ENCODE measurements at places on chromosomes 1 and 21.

GRCh38 chr1:41614818-41615217 is 130.3 kb upstream of the EDN2 start:
- no peak for DNase-seq

- DNase-seq: no peak
Observed at GRCh38 chr1:60386249-60386648, 312.7 kb upstream of the C1orf87 start.

- no peak for DNase-seq
Observed at GRCh38 chr1:215833941-215834729, 267.0 kb downstream of the KCTD3 start.

DNA sequence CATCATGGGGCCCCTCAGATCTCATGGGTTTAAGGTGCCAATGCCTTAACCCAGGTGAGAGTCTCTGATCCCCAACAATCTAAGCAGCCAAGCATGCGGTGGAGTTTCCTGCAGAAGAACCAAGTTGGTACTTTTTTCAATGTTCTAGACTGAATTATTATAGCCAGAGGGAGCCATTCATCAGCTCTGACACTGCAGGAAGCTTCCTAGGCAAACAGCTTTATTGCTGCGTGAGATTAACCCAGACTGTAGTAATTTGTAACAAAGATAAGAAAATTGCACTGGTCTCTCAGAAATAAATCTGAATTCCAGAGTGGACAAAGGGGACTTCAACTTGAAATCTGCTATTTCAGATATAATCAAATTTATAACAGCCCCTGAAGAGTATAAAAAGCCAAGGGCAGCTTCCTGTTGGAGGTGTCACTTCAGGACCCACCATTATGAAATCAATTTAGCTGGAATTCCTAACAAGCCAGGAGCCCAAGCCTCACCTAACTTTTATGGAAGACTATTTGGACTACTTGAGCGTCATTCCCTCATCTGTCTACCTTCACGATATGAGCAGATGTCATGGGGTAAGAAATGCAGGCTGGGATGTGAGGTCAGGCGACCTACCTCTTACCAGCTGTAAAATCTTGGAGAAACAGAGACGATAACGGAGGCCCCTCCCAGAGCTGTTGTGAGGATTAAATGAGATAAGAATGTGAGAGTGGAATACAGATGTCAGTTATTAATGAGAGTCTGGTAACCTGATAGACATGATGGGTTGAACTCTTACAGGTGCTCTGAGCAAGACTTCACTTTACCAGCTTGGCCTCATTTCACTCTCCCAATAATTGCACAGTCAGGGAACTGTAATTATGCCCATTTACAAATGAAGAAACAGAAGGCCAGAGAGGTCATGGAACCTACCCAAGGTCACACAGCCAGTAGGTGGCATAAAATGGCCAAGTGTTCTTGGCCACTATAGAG is 135.1 kb downstream of the RRAGC start:
- DNase-seq: no peak

GRCh38 chr1:13786541-13786940 is 86.6 kb downstream of the PRDM2 start:
- DNase-seq: no peak

- no peak for DNase-seq
Observed at GRCh38 chr1:1678581-1679380, 13.8 kb downstream of the SLC35E2B start.

All from NCI-H1436 treated with DMSO at 0.1 percent for 48 hours (cell line).